Thoracic aorta endothelial cell (primary cell): ENCODE measurements at places on chromosomes 2 and 18. TPM values are rescaled to one million over a fixed set of nuclear protein-coding genes. Genes with fewer than 3 reads are reported as not detected.

The MYO5B gene
- total RNA-seq = 0.27 and 0.36 TPM in 2 replicates

The PSTPIP2 gene
- total RNA-seq = 4.7 and 12.9 TPM in 2 replicates

The CYTIP gene
- total RNA-seq = 0.13 TPM in 1 of 2 replicates, not detected in the other

The MYO7B gene
- total RNA-seq = 0.14 TPM in 1 of 2 replicates, not detected in the other

The PID1 gene
- 0.13 TPM in 1 of 2 replicates, not detected in the other for total RNA-seq

The LBX2 gene
- 3.2 and 3.5 TPM in 2 replicates for total RNA-seq

The RAPGEF4 gene
- total RNA-seq = 4.5 and 11.6 TPM in 2 replicates

The ARHGEF33 gene
- total RNA-seq = 0.13 and 0.14 TPM in 2 replicates

The EVX2 gene
- total RNA-seq = not detected in 2 replicates

The LAMA3 gene
- 8.0 and 11.1 TPM in 2 replicates for total RNA-seq

The CCBE1 gene
- 1.0 and 2.5 TPM in 2 replicates for total RNA-seq

The TM4SF20 gene
- not detected in 2 replicates for total RNA-seq

The GPR45 gene
- not detected in 2 replicates for total RNA-seq

The DPYSL5 gene
- total RNA-seq = not detected in 2 replicates

The SKOR2 gene
- total RNA-seq = not detected in 2 replicates

The KCNK3 gene
- not detected in 2 replicates for total RNA-seq

The TMEM87B gene
- total RNA-seq = 72.9 and 88.7 TPM in 2 replicates

The KLHL30 gene
- total RNA-seq = not detected in 2 replicates

The LHCGR gene
- total RNA-seq = not detected in 2 replicates

The DLX1 gene
- 0.07 TPM in 1 of 2 replicates, not detected in the other for total RNA-seq

The POTEJ gene
- total RNA-seq = not detected in 2 replicates

The HOXD13 gene
- not detected in 2 replicates for total RNA-seq

The FHL2 gene
- total RNA-seq = 81.8 and 110 TPM in 2 replicates

The DHRS9 gene
- total RNA-seq = 0.29 and 1.3 TPM in 2 replicates

The ALK gene
- not detected in 2 replicates for total RNA-seq

The NXPH2 gene
- not detected in 2 replicates for total RNA-seq

The LTBP1 gene
- 9.5 and 72.7 TPM in 2 replicates for total RNA-seq

The ATF2 gene
- 92.8 and 95.3 TPM in 2 replicates for total RNA-seq

The ABCG8 gene
- not detected in 2 replicates for total RNA-seq

The SLC1A4 gene
- 5.1 and 16.2 TPM in 2 replicates for total RNA-seq

The KANSL1L gene
- total RNA-seq = 13.8 and 14.0 TPM in 2 replicates

The ARHGEF4 gene
- total RNA-seq = under 0.01 TPM in 1 of 2 replicates, not detected in the other

The RAB6C gene
- total RNA-seq = not detected in 2 replicates

The UGT1A7 gene
- not detected in 2 replicates for total RNA-seq

The C1QL2 gene
- not detected in 2 replicates for total RNA-seq

The CHST9 gene
- total RNA-seq = not detected in 2 replicates

The SCN7A gene
- not detected in 2 replicates for total RNA-seq

The ASB18 gene
- not detected in 2 replicates for total RNA-seq

The DAPL1 gene
- total RNA-seq = not detected in 2 replicates

The WNT6 gene
- not detected in 2 replicates for total RNA-seq

The RIT2 gene
- not detected in 2 replicates for total RNA-seq

The MARCHF4 gene
- 9.6 and 10.9 TPM in 2 replicates for total RNA-seq

The MAP3K2 gene
- total RNA-seq = 18.0 and 27.4 TPM in 2 replicates

The GALM gene
- total RNA-seq = 3.5 and 6.7 TPM in 2 replicates

The SCTR gene
- not detected in 2 replicates for total RNA-seq

The ZBTB7C gene
- total RNA-seq = under 0.01 TPM in 1 of 2 replicates, not detected in the other

The CPLX4 gene
- total RNA-seq = not detected in 2 replicates

The PAX3 gene
- total RNA-seq = not detected in 2 replicates

The GALNT3 gene
- total RNA-seq = 0.13 and 0.36 TPM in 2 replicates

The SATB2 gene
- 1.3 and 2.7 TPM in 2 replicates for total RNA-seq

The GBX2 gene
- total RNA-seq = 4.2 and 11.6 TPM in 2 replicates

The PROM2 gene
- under 0.01 and 0.29 TPM in 2 replicates for total RNA-seq

The ALPP gene
- total RNA-seq = not detected in 2 replicates
